NCI-H146 (cell line): ENCODE measurements at places on chromosomes 16 and 17.

GRCh38 chr16:27413956-27414355 lies 12.0 kb downstream of the IL21R start:
- no peak for DNase-seq

DNA sequence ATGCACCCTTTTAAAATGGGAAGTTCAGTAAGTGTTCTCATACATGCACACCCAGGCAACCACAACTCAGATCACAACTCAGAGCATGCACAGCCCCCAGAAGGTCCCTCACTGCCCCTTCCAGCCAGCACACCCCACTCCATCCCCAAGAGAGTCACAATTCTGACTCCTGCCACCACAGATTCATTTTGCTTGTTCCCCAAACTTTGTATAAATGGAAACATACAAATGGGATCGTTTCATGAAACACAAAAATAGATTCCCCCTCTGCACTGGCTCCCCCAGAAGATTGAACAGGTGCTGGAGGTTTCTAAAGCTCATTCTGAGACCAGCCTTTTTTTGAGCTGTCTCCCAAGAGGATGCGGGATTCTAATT lies 3.3 kb upstream of the TNFRSF13B start:
- DNase-seq: no peak

DNA sequence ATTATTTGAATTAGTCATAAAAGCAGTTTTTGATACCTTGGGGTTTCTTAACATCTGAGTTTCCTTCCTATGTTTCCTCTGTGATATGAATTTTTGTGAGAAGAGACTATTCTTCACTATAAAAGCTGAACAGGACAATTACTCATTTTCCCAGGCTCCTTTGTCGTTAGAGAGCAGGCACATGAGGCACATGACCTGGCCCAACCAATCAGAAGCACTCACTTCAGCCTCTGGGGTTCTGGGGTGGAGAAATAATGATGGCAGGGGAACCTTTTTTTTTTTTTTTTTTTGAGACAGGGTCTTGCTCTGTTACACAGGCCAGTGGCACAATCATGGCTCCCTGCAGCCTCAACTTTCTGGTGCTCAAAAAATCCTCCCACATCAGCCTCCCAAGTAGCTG lies 145.5 kb upstream of the ASIC2 start:
- DNase-seq: no peak

GRCh38 chr16:56870276-56870888 lies 5.4 kb downstream of the SLC12A3 start:
- no peak for DNase-seq

- DNase-seq: no peak
Observed at GRCh38 chr16:56691885-56692284, 9.6 kb downstream of the MT1X start.

DNA sequence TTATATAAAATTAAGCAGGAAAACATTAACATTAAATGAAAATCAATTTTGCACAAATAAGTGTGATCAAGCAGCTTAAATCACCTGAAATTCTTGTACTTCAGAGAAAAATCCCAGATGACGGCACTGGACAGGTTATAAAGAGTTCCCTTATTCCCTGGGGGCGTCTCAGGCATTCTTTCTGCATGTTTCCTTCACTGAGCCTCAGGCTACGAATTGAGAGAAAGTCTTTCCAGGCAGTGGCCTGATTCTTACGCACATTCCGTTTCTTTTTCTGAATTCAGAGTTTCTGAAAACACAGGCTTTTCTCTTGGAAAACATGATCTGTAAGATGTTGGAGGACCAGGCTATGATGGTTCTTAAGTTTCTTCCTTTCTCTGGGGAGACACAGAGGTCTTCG lies 22.1 kb upstream of the PITPNM3 start:
- no peak for DNase-seq

GRCh38 chr16:88407807-88408206 lies 25.0 kb downstream of the ZNF469 start:
- DNase-seq: no peak

GRCh38 chr17:74541176-74542111 lies 4.5 kb downstream of the CD300C start:
- no peak for DNase-seq

DNA sequence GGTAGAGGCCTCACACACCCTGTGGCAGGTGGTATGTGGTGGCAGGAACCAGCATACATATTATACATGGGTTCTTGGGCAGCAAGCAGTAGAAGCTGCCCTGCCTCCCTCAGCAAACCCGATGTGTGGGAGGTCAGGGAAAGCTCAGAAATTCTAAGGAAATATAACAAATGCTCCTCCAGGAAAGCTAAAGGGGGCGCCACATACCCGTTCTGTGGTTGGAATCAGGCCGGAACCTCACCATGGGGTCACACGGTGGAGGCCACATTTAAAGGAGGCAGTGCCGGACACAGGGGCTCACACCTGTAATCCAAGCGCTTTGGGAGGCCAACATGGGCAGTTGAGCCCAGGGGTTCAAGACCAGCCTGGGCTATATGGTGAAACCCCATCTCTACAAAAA lies 12.4 kb upstream of the KATNB1 start:
- DNase-seq: no peak

DNA sequence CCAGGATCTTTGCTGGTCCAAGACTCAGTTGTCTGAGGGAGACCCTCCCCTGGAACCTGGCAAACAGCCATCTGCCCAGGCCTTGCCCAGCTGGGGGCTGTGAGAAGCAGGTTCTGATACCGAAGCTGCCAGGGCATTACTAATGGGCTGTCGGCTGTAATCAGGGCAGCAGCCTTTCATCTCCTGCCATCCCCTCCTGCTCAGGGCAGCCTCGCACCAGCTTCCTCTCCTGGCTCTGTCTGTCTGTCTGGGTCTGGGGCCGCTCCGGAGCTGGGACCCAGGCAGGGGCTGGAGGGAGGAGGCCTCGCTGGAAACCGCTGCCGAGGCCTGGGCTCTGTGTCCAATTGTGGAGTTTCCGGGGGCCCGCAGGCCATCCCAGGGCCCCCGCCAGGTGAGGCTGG lies 21.6 kb upstream of the BRD7 start:
- no peak for DNase-seq

DNA sequence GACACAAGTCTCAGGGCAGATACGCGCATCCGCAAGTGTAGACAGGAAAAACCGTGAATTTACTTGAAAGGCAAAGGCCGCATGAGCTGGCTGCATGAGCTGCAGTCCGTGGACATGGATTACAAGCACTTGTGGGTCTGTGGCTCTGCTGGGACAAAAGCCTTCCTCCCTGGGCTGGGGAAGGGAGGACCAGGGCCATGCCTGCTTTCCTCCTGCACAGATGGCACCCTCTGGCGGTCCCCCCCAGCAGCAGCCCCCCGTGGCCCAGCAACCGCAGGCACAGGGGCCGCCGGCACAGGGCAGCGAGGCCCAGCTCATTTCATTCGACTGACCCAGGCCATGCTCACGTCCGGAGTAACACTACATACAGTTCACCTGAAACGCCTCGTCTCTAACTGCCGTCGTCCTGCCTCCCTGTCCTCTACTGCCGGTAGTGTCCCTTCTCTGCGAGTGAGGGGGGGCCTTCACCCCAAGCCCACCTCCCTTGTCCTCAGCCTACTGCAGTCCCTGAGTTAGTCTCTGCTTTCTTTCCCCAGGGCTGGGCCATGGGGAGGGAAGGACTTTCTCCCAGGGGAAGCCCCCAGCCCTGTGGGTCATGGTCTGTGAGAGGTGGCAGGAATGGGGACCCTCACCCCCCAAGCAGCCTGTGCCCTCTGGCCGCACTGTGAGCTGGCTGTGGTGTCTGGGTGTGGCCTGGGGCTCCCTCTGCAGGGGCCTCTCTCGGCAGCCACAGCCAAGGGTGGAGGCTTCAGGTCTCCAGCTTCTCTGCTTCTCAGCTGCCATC lies 1.7 kb upstream of the MRPL12 start:
- no peak for DNase-seq

DNA sequence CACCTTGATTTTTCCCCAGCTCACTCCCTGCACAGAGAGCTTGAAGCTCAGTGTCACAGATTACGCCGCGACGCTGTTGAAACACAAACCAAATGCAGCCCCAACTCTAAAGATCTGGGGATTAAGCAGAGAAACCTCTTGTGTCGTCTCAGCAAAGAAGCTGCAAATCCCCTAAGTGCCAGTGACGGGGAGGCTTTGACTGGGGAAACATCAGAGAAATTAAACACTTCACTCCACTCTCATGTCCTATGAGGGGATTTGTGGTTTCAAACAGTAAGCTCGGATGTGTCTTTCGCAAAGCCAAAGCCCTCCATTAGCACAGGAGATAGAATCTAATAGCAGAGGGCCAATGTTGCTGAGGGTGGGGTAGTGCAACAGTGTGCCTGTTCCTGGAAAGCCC lies 233.7 kb downstream of the HS3ST4 start:
- DNase-seq: no peak

DNA sequence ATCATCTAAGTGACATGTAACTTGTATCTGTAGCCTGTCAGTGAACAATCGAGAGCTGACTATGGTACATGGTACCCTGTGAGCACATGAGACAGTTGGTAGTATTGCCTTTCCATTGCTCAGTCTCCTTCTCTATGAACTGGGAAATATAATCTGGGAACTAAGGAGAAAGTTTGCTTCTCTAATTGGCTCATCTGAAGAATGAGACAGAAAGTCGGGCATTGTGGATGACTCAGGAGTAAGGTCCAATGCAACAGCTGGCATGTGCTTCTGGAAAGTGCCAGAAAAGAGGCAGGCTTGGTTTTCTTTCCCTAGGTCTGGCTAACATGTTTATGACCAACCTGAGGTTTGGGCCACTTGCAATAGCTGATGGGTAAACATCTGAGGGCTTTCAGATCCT lies 51.9 kb downstream of the ZZEF1 start:
- DNase-seq: no peak

- DNase-seq: no peak
Observed at GRCh38 chr16:12124742-12125141, 148.2 kb downstream of the SNX29 start.

- DNase-seq: no peak
Observed at GRCh38 chr16:86193528-86194193, 294.7 kb downstream of the IRF8 start.

- no peak for DNase-seq
Observed at GRCh38 chr16:85986931-85987749, 88.2 kb downstream of the IRF8 start.

GRCh38 chr16:70304892-70305448 lies 6.0 kb downstream of the DDX19B start:
- DNase-seq: no peak

DNA sequence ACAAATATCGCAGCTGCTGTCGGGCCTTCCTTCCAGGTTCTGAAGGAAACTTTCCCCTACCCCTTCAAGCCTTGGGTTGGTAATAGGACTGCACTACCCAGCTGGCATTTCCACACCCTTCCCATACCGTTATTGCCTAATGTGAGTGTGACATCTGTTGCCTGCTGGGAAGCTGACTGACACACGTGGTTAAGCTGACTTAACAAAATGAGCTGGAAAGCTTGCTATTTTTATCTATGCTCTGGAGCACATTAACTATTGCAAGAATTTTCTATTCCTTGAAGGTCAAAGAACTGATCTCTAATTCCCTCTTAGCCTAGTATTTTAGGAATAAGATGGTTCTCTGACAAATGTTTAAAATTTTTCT lies 79.5 kb downstream of the PMP22 start:
- no peak for DNase-seq

GRCh38 chr16:75288596-75289120 lies 37.2 kb upstream of the BCAR1 start:
- DNase-seq: no peak

- no peak for DNase-seq
Observed at GRCh38 chr17:72875361-72875760, 217.1 kb downstream of the SLC39A11 start.

DNA sequence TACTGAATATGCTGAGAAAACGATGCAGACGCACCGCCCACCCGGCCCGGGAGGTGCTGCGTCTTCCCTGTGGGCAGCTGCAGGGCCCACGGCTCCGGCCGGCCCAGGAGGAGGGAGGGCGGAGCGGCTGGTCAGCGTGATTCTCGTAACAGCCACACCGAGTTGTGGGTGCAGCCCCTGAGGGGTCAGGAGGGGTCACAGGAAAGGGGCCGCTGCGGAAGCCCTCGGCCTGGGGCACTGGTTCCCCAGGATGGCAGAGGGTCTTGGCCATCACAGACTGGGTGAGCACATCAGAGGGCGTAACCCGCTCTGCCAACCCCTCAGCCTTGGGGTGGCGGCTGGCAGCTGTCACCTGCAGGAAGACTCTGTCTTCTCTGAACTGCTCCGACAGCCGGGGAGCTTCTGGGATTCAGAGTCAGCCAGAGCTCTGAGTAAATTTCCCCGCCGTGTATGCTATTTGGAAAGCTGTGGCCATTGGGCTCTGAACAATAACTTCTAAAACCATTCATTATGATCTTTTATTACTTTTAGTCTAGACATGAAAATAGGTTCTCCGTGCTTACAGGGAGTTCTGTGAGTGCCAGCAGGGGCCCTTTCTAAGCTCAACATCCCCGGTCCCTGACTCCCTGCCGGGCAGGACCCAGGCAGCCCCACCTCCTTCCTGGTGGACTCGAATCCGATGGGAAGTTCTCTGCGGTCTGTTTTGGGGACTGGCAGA lies 87.4 kb upstream of the CHMP6 start:
- DNase-seq: no peak

DNA sequence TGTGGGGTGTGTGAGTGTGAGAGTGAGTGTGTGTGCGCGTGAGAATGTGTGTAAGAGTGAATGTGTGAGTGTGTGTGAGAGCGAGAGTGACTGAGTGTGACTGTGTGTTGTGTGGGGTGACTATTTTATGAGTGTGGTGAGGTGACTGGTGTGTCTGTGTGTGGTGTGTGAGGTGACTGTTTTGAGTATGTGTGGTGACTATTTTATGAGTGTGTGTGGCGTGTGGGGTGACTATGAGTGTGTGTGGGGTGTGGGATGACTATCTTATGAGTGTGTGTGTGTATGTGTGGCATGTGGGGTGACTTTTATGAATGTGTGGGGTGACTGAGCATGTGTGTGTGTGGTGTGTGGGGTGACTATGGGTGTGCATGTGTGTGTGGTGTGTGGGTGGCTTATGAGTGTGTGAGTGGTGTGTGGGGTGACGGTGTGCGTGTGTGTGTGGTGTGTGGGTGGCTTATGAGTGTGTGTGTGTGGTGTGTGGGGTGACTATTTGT lies 152.9 kb upstream of the PLCG2 start:
- no peak for DNase-seq

DNA sequence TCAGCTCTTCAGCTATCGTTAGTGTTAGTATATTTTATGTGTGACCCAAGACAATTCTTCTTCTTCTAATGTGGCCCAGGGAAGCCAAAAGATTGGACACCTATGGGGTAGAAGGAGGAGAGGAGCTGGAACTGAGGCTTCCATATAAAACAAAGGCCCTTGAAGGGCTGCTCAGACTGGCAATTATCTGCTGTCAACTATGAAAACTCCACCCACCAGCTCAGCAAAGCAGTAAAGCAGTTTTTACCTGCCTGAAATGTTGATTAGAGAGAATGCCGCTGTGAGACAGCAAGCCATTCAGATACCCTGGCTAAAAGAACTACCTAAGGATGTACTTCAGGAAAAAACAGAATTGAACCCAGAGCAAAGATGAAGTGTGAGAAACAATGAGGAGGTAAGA lies 45.9 kb upstream of the GNAO1 start:
- DNase-seq: no peak

- DNase-seq: no peak
Observed at GRCh38 chr17:75524269-75524969, 1.1 kb upstream of the LLGL2 start.

- DNase-seq: no peak
Observed at GRCh38 chr16:68685685-68686478, 40.8 kb downstream of the CDH3 start.
